ENCODE measurements at places on chromosomes 3 and 15.

DNA sequence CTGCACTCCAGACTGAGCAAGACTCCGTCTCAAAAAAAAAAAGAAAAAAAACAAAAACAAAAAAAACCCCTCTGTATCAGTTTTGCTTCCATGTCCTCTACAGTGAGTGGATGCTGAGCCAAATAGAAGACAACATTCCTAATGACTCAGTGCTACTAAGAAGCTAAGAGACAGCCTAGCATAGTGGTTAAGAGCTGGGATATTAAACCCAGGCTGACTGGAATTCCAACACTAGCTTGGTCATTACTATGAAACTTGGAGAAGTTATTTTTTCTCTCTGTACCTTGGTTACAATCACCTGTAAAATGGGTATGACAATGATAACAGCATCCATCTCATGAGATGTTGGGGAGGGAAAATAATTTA lies 60.9 kb upstream of the PYGO1 start:
- DNase-seq = no peak

GRCh38 chr15:89787944-89788343 lies 11.8 kb downstream of the MESP2 start:
- no peak for DNase-seq

DNA sequence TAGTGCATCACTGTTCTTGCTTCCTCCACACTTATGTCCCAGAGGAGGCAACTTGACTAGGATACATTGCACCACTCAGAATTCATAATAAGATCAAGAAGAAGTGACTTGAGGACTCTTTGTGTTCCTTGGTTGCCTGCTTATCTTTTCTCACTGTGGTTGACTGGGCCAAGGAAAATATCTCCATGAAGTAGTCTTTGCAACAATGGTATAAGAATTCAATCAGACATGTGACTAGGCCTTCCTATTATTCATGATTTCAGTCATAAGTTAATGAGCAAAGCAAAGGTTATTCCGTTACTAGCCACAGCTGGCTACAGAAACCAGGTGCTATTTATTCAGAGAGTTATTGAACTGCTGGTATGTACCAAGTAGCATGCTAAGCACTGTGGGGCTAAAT lies 359.3 kb downstream of the RORA start:
- DNase-seq = no peak

GRCh38 chr3:632571-633170 lies 436.1 kb downstream of the CHL1 start:
- DNase-seq = no peak
